Kasumi-1 (cell line): ENCODE measurements at places on chromosomes 3 and 15.

DNA sequence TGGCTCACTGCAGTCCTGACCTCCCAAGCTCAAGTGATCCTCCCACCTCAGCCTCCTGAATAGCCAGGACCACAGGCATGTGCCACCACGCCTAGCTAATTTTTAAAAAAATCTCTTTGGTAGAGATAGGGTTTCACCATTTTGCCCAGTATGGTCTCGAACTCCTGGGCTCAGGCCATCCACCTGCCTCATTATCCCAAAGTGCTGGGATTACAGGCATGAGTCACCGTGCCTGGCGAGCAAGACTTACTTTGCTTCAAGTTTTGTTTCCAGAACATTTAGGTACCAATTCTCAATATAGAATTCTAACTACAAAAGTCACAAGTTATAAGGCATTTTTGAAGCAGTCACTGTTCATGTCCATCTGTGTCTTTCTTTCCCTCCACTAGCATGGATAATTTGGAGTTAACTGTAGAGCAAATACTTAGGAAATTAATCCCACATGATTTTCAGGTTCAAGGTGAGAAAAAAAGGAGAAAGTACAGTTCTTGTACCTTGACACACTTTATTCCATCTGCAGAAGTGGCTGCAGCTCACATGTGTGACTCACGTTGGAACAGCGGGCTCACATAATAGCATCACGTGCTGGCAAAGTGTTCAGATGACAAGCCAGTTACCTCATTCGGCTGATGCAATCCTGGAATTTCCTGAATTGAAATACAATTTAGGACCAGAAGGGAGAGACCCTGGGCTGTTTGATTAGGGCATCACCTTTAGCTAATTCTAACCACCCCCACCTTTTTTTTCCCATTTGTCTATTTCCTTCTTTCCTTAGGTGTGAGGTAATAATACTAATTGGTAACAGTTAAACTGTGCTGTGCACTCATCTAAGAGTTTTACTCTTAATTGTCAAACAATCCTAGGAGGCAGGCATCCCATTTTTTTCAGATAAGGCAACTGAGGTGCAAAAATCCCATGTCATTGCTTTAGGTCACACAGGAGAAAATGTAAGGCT is 46.9 kb upstream of the NEDD4 start:
- no peak for DNase-seq

DNA sequence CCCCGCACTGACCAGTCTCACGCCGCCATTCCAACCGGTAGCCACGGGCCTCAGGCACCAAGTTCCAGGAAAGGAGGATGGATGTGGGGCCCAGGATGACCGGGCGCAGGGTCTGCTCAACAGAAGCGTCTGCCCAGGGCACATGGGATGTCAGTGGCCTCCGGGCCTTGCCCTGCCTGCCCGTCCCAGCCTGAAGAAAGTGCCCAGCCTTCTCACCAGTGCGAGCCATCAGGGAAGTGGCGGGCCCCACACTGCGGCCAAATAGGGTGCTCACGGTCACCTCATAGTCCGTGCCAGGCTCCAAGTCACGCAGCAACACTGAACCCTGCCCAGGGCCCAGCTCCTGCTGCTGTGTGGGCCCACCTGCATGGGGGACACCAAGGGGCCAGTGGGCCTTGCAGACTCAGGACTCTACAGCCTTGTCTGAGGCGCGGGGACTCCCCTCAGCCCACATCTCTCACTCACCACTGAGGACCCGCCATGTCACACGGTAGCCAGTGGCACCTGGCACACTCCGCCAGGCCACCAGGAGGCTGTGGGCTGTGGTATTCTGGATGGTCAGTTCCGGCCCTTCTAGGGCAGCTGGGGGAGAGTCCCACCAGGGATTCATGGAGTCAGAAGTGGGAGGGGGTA is 3.1 kb downstream of the COL7A1 start:
- DNase-seq: no peak

DNA sequence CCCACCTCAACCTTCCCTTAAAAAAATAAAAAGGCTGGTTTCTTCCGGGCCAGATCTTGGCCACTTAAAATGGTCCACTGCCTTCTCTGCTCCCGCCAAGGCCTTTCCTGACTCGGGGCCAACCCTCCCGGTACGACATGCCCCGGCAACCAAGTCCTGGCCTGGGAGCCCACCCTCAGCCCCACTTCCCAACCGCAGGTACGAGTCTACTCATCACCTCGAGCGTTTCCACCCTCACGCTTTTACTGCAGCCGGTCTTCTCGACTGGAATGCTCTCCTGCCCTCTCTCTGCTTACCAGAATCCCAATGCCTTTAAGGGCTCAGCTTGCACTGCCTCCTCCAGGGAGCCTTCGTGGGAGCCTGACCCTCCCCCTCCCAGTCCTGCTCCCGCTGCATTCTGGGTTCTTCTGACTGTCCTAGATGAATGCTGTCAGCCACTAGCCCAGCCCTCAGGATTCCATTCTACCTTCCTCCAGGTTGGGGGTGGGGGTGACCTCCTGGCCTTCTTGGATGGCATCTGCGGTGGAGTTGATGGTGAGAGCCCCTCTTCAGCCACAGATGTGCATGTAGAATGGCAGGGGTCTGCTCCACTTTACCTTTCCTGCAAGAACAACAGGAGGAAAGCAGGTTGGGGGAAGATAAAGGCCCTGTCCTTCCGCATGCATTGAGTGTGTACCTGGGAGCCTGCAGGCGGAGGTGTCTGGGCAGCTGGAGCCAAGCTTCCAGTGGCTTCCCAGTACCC is 1.1 kb upstream of the CSRNP1 start:
- DNase-seq: no peak

- DNase-seq: peak; percentile 44
These were observed 44.8 kb downstream of the CYP11A1 start for GRCh38 chr15:74322558-74323180.

DNA sequence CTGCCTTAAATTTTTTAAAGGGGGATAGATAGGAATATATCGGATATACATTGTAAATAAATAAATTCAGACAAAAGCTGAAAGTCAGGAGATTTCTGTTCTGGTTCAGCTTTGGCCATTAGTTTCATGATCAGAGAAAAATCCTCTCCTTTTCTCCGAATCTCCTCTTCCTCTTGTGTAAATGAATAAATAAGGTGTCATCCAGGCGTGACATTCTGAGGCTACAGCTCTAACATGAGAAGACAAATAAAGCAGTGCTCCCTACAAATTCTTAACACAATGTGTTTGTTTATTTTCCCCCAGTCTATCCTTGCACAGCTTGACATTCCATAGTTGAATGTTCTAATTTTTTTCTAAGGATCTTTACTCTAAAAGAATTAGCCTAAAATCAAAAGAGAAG is 9.4 kb upstream of the MB21D2 start:
- DNase-seq: no peak

DNA sequence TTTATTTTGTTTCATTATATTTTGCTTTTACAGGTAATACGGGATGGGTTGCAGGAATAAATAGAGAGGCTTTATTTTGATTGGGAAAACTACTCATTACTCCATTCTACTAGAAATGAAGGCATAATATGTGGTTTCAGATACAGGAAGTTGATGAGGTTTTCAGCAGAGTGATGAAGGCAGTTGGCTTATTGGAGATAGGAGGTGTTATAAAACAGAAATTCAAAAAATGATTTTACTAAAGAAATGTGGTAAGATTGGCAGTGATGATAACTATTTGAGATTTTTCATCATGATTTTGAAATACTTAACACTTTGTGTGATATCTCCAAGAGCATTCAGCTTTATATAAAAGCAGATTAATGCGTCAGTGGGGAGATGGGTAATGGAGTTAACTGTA is 1445.7 kb upstream of the CADM2 start:
- peak; percentile 22 for DNase-seq

DNA sequence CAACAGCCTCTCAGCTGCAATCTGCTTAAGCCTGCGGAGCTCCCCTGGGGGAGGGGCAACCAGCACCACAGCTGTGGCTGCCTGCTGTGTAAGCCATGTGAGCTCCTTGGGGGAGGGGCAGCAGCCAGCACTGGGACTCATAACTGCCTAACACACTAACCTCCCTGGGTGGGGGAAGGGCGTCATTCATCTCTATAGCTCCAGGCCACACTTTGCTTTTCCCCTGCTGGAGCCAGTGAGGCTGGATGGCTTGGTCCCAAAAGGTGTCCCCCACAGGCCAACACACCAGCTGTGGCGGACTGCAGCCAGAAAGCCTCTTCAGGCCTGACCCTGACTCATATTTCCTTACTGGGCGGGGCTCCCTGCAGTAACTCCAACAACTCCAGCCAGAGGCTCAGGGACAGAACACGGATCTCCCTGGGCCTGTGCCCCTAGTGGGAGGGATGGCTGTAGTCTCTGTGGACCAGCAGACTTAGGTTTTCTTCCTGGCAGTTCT is 129.8 kb downstream of the PPM1L start:
- DNase-seq: no peak

DNA sequence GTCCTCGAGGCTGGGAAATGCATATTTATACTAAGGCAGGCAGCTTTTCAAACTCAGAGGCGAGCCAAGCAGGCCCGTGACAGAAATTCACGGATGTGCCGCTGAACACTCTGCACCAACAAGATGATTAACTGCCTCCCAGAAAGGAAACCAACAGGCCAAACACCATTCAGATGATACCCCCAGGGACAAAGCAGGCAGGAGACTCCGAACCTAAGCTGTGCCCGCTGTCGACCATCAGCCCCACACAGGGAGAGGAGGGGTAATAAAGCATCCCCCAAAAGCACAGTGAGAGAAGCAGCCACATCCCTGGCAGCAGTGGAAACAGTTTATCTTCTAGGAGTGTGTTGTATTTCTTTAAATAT is 31.8 kb downstream of the ADAMTS17 start:
- DNase-seq: no peak

- no peak for DNase-seq
These were observed 184.7 kb upstream of the TTC14 start for GRCh38 chr3:180417241-180417640.

DNA sequence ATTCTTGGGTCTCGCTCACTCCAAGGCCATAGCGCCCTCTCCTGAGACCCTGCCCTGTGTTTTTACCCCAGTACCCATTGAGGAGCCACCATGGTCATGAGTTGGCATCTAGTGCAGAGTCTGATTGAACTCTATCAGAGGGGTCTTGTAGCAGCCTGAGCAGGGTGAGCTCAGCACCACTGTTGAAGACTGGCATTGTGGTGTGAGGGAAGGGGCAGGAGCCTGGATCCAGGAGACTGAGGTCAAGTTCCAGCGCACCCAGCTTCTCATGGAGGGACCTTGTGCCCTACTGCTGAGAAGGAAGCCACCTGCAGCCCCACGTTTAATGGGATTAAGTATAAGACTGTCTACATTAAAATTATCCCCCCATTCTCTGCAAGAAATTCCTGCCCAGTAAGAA is 65.8 kb upstream of the LARS2 start:
- no peak for DNase-seq

GRCh38 chr3:22159004-22159695 is 408.1 kb upstream of the ZNF385D start:
- peak; percentile 22 for DNase-seq

DNA sequence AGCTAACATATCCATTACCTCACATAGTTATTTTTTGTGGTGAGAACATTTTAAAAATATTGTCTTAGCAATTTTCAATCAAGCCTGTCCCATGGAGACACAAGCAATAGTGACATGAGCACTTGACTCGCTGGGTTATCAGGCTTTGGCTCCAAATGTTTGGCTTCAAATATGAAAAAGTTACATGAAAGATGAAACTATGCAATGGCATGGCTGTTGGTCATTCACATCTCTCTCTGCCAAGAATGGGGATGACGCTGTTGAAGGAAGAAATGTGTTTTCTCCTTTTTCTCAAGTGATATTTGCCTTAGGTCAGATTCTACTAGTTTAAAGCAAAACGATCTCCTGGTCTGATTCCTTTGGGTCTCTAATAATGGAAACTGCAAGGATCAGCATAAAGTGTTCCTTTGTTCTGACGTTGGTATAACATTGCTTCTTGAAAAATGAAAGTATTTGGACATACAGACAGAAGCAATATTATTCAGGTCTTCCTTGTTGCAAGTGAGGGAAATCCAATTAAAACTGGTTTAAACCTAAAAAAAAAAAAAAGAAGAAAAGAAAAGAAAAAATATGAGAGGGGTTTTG is 71.2 kb downstream of the SSUH2 start:
- no peak for DNase-seq

DNA sequence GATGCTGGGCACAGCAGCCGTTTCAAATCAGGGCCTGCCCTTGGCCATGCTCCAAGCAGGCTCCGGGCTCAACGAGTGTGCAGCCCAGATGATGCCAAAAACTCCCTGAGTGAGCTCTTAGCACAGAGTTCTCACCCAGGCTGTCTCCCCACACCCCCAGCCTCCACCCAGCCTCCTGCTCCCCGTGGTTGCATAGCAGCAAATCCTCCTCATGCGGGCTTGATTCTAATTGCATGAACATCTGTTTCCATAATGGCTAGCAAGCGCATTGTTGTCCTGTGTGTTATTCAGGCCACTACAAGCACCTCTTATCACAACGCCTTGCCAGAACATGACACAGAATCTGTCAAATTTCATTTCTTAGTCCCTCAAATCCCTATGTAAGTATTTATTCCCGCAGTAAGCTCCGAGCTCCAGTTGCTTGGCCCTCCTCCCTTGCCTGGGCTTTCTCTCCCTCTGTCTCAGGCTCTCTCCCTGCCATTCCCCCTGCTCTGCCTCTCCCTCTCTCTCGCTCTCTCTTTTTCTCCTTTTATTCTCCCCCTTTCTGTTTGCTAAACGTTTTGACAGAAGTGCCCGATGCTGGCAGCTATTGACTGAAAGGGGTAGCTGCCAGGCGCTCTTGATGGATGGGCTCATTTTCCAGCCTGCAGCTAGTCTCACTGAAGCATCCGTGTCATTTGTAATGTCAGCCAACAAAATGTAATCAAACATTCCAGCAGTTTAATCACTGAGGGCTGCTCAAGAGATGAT is 306.5 kb downstream of the IL20RB start:
- no peak for DNase-seq

- DNase-seq: no peak
These were observed 295.9 kb upstream of the UBE2E2 start for GRCh38 chr3:22907161-22907780.

- DNase-seq: no peak
These were observed 44.5 kb upstream of the CCDC80 start for GRCh38 chr3:112685420-112685819.

- DNase-seq: peak; percentile 72
These were observed 16.1 kb upstream of the RARRES1 start for GRCh38 chr3:158748237-158748828.

GRCh38 chr15:43998607-43999006 is 171.8 kb downstream of the WDR76 start:
- no peak for DNase-seq

DNA sequence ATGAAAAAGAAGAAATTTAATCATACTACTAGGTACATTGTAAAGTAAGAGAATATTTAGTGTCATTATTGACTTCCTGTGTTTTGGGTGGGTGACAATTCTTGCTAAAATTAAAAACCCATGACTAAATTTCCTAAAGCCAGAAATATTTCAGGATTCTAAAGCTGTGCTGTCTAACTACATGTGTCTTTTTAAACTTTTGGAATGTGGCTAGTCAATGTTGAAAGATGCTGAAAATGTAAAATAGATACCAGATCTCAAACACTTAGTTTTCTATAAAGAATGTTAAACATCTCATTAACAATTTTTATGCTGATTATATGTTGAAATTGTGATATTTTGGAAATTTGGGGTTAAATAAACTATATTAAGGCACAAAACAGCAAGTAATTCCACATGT is 308.9 kb upstream of the TMCO5A start:
- no peak for DNase-seq

- DNase-seq: peak; percentile 11
These were observed 6.4 kb upstream of the STRA6 start for GRCh38 chr15:74208901-74209559.
